NCI-H1694 treated with DMSO at 0.1 percent for 48 hours (cell line): ENCODE measurements at places on chromosomes 13 and 19.
A peak's percentile ranks its signal among the peaks of the same experiment; 100 is the strongest.

DNA sequence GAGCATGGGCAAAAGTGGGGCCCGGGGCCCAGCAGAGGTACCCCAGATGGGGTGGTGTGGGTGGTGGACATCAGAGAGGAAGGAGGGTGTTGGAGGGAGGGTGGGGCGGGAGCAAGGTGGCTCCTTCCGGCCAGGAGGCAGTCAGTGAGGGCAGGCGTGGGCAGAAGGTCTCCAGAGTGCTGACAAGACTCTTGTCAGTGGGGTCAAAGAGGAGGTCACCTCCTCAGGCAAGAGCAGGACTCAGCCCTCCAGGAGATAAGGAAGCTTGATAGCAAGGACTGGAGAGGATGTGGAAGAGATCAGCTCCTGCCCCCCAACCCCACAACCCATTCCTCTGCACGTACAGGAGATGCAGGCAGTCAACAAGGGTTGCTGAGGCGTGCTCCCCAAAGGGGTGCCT, 9.8 kb downstream of the GJA3 start:
- no peak for DNase-seq

- DNase-seq: no peak
Observed at GRCh38 chr19:21705393-21705792, 62.0 kb downstream of the ZNF100 start.

- no peak for DNase-seq
Observed at GRCh38 chr13:73970421-73971055, 163.7 kb downstream of the KLF12 start.

DNA sequence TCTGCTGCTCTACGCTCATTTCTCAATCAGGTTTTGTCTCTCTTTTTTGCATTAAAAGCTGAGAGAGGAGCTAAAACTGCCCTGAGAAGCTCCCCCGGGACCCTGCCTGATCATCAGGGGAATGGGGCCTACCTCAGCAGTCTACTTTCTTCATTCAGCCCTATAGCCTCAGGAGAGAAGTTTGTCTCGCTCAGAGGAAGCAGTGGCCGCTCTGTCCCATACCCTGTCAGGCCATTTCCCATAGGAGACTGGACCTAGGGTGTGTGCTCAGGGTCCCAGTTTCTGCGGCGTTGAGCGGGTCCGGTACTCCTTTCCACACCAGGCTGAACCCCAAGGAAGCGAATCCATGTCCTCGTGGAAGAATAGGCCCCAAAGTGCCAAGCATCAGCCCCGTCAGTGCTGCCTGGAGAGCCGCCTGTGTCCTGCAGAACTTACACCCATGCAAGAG, 21.7 kb downstream of the UBE2L5 start:
- DNase-seq: no peak

- DNase-seq: peak; percentile 50
Observed at GRCh38 chr13:72726726-72727416, 558 bp downstream of the MZT1 start.

GRCh38 chr19:10043286-10043927, 30.1 kb downstream of the RDH8 start:
- DNase-seq: no peak

- no peak for DNase-seq
Observed at GRCh38 chr19:1860042-1860775, 3.2 kb downstream of the KLF16 start.

- no peak for DNase-seq
Observed at GRCh38 chr13:40438999-40439797, 227.2 kb downstream of the FOXO1 start.

GRCh38 chr19:40139533-40140287, 49.0 kb upstream of the ZNF780A start:
- DNase-seq: peak; percentile 68

- no peak for DNase-seq
Observed at GRCh38 chr13:20149762-20150161, 11.1 kb downstream of the GJA3 start.

DNA sequence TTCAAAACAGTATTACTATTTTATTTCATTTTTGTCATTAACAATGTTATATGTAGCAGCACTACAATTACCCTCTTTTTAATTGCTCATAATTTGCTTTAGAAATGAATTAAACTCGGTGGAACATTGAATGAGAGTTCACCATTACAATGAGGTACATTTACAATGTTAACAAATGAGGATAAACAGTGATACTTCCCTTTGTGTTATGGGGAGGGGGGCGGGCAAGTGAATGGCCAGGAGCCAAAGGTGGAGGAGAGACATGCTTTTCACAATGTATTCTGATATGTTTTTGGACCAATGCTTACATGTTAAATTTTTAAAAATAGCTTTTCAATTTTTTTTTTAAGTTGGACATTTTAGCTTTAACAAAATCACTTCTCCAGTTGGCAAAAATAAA, 34.2 kb downstream of the NALCN start:
- no peak for DNase-seq

- no peak for DNase-seq
Observed at GRCh38 chr19:51131780-51132680, 7.3 kb downstream of the SIGLEC9 start.

- DNase-seq: no peak
Observed at GRCh38 chr13:51396352-51396751, 56.5 kb downstream of the INTS6 start.
